T-cell (primary cell): ENCODE measurements at places on chromosomes 2 and 18. TPM values are rescaled to one million over a fixed set of nuclear protein-coding genes. Genes with fewer than 3 reads are reported as not detected.

DNA sequence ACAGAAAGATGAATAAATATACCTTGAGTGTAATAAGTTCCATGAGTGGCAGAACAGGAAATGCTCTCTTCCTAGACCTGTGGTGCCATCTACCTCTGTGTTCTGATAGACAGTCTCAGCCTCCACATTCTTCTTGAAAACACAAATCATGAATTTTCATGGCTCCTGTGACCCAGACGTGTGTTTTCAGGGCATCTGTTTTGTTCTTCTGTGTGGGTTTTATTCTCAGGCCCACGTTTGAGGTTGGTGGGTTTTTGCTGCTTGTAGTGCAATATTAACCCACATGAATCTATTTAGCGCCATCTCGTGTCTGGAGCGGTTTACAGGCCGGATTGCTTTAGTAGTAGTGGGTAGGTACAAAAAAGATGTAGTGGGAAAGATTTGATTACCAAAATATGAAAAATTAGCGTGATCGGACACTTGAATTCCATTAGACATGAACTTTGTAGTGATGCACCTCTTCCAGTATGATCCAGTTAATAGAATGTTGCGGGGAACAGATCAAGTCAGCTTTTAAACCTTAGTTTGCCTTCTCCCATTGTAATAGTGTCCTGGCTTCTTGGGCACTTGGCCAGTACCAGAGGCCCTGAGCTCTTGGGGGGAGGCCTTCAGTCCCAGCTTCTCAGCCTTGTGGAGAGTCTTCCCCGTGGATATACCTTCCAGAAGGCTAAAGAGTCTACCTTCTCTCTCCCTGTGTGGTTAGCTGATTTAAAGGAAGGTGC is 256.5 kb downstream of the TPGS2 start:
- H3K27ac ChIP-seq = no peak overlapping the region
- H3K27me3 ChIP-seq = no peaks in the 10 kb centered on the region
- DNase-seq = no peak
- H3K36me3 ChIP-seq = no peaks in the 10 kb centered on the region
- H3K4me1 ChIP-seq = no peaks in the 10 kb centered on the region

DNA sequence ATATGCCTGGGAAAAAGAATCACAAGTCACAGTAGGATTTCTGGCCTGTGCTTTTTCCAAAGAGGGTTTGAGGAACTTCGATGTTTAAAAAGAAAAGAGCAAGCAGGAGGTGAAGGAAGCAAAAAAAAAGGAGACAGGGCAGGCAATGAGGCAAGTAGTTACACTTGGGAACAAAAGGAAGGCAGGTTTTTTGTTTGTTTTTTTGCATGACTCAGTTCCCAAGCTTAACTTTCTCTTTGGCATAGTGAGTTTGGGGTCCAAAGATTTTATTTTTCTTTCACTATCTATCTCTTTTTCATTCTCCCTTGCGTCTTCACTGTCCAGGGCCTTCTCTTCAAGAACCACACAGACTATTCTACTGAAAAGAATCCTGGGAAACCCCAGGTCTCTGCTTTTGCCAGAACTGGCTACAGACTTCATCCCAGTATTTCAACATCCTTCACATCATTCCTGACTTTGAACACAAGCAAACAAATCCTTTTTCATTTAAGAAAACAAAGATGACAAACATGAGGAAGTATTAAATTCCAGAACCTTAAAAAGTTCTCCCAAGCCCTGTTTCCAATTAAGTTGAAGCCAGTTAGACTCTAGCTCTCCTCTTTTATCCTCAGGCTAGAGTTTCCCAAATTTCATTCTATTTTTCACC is 210.7 kb upstream of the RND3 start:
- H3K27ac ChIP-seq = no peak overlapping the region
- DNase-seq = no peak
- no peaks in the 10 kb centered on the region for H3K27me3 ChIP-seq
- no peaks in the 10 kb centered on the region for H3K36me3 ChIP-seq
- no peaks in the 10 kb centered on the region for H3K4me1 ChIP-seq

DNA sequence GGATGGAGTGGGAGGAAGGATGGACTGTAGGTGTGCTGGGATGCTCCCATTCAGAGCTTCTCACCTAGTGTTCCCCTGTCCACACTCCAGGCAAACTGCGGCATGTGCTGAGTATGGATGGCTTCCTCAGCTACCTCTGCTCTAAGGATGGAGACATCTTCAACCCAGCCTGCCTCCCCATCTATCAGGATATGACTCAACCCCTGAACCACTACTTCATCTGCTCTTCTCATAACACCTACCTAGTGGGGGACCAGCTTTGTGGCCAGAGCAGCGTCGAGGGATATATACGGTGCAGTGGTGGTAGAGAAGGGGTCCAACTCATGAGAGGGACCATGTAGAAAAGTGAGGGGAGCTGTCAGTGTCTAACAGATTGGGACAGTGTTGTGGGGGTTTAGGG is 20.2 kb downstream of the PLCD4 start:
- H3K36me3 ChIP-seq = no peaks in the 10 kb centered on the region
- H3K4me3 ChIP-seq = no peak overlapping the region
- no peaks in the 10 kb centered on the region for H3K27me3 ChIP-seq
- no peak overlapping the region for H3K27ac ChIP-seq
- H3K4me1 ChIP-seq = peaks cover 2% of the 10 kb centered on the region

DNA sequence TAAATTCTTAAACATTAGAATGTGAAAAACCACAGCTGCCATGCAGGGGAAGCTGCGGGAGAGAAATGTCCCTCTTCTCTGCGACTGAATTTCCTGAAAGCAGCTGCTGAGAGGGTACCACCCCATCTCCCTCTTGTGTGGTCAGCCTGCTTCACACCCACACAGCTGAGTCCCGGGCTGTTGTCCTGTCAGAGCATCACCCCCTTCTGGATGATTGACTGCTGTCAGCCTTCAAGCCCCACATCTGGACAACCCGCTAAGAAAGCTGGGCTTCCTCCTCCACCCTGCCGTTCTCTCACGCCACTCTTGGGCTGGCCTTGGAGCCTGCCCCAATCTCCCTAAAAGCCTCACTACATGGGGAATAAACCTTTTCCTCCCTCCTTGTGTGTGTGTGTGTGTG is 26.0 kb downstream of the SH3YL1 start:
- H3K27me3 ChIP-seq = no peaks in the 10 kb centered on the region
- no peak overlapping the region for H3K27ac ChIP-seq
- no peak overlapping the region for H3K4me3 ChIP-seq
- peaks cover 12% of the 10 kb centered on the region for H3K4me1 ChIP-seq
- H3K36me3 ChIP-seq = peaks cover 21% of the 10 kb centered on the region

GRCh38 chr2:11610624-11611242 is 59.3 kb downstream of the NTSR2 start:
- no peak for DNase-seq
- H3K4me3 ChIP-seq = no peak overlapping the region
- H3K27ac ChIP-seq = no peak overlapping the region
- H3K27me3 ChIP-seq = peaks cover 7% of the 10 kb centered on the region
- H3K4me1 ChIP-seq = no peaks in the 10 kb centered on the region
- no peaks in the 10 kb centered on the region for H3K36me3 ChIP-seq

- no peaks in the 10 kb centered on the region for H3K36me3 ChIP-seq
- H3K4me1 ChIP-seq = no peaks in the 10 kb centered on the region
- H3K27ac ChIP-seq = no peak overlapping the region
- H3K4me3 ChIP-seq = no peak overlapping the region
Measured at GRCh38 chr2:17311771-17312511, 206.3 kb downstream of the RAD51AP2 start.

GRCh38 chr2:102181919-102182635 is 4.7 kb upstream of the IL1RL2 start:
- no peak overlapping the region for H3K4me3 ChIP-seq
- no peaks in the 10 kb centered on the region for H3K36me3 ChIP-seq
- H3K27ac ChIP-seq = no peak overlapping the region

DNA sequence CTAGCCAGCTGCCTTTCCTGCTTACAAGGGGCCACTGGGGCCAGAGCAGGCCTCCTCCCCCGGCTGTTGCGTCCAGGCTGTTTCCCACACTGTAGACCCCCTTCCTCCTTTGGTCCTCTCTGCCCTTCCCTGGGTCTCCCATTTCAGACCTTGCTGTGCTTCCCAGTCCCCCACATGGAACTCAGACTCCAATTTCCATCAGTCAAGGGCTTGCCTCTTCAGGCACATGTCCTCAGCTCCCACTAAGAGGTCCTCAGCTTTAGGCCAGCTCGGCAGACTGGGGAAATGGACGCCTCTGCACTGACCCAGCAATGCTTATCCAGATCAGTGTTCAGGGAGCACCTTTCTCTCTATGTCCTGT is 98.0 kb upstream of the BZW1 start:
- H3K27me3 ChIP-seq = no peaks in the 10 kb centered on the region
- H3K27ac ChIP-seq = peak overlapping the region; percentile 97
- peak overlapping the region; percentile 26 for H3K4me3 ChIP-seq
- DNase-seq = no peak
- peaks cover 9% of the 10 kb centered on the region for H3K4me1 ChIP-seq
- H3K36me3 ChIP-seq = no peaks in the 10 kb centered on the region

- DNase-seq = no peak
- no peaks in the 10 kb centered on the region for H3K27me3 ChIP-seq
- no peak overlapping the region for H3K4me3 ChIP-seq
Measured at GRCh38 chr2:82139979-82140611, 1835.5 kb upstream of the LRRTM1 start.

DNA sequence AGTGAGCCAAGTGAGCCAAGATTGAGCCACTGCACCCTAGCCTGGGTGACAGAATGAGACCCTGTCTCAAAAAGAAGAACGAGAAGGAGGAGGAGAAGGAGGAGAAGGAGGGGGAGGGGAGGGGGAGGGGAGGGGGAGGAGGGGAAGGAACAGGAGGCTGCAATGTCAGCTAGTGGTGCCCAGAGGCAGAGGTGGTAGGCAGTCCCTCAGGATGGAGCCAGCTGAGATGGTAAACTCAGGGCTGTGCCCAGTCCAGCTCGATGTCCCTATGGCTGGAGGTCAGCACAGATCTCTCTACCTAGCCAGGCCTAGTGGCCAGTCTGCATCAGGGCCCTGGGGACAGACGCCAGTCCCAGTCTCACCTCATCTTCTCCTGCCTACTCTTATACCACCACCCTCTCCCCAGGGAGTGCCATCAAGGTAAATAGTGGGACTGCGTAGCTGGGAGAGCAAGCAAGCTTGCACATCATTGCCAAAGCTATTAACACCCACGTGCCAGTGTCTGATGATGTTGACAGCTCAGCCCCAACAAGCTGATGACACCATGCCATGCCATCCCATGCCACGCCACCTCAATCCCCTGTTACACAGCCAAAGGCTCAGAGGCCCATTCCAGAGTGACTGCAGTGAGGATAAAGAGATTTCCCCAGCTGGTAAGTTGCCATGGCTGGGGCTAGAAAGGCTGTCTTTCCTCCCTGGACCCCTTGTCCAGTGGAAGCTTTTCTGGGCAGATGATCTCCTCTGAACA is 7.6 kb upstream of the PLB1 start:
- no peak overlapping the region for H3K27ac ChIP-seq
- DNase-seq = no peak
- no peak overlapping the region for H3K4me3 ChIP-seq
- H3K4me1 ChIP-seq = no peaks in the 10 kb centered on the region
- H3K27me3 ChIP-seq = peaks cover 20% of the 10 kb centered on the region
- no peaks in the 10 kb centered on the region for H3K36me3 ChIP-seq

GRCh38 chr2:233819884-233820773 is 34.2 kb downstream of the HJURP start:
- no peak for DNase-seq
- no peaks in the 10 kb centered on the region for H3K4me1 ChIP-seq
- H3K27me3 ChIP-seq = peaks cover 53% of the 10 kb centered on the region
- H3K36me3 ChIP-seq = no peaks in the 10 kb centered on the region
- H3K27ac ChIP-seq = no peak overlapping the region

DNA sequence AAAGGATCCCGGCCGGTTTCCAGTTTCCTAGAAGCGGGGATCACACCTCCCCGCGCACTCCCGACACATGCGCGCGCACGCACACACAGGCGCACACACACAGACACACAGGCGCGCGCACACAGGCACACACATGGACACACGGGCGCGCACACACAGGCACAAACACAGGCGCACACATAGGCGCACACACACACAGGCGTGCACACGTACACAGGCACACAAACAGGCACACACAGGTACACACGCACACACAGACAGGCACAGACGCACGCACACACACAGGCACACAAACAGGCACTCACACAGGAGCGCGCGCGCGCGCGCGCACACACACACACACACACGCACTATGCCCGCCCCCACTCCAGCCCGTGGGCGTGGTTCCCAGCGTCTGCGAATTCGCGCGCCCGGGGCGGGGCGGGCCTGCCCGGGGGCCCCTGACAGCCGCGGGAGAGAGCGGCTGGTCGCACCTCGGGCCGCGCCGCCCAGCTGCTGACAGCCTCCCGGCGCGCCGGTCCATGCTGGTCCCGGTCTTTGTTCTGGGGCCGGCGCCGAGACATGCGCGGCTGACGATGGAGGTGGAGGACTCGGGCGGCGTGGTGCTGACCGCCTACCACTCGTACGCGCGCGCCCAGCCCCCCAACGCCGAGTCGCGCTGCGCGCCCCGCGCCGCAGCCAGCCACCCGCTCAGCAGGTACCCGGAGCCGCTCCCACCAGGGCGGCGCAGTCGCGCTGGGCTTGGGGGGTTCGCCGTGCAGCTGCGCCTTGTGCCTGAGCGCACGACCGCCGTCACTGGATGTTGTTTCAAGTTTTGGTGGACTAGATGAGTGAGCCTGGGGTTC is at the start of gene ARHGAP28:
Gene ARHGAP28, plus strand, starts transcription at position 470 of the 845 bp plus-strand sequence. Its CDS starts 106 bp downstream, at position 576.
- H3K4me3 ChIP-seq = no peak within 1 kb of the TSS
- H3K4me1 ChIP-seq = no peaks in the 10 kb centered on the region
- H3K27ac ChIP-seq = no peak within 1 kb of the TSS
- no peaks in the 10 kb centered on the region for H3K36me3 ChIP-seq

DNA sequence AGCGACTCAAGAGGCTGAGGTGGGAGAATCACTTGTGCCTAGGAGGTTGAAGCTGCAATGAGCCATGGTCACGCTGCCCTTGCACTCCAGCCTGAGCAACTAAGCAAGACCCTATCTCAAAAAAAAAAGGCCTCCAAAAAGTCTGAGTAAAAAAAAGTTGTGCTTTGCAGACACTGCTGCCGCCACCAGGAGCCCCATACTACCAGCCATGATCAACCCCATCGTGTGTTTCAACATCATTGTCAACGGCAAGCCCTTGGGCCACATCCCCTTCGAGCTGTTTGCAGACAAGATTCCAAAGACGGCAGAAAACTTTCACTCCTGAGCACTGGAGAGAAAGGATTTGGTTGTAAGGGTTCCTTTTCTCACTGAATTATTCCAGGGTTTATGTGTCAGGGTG is 137.1 kb downstream of the INO80D start:
- DNase-seq = no peak
- H3K36me3 ChIP-seq = no peaks in the 10 kb centered on the region
- no peak overlapping the region for H3K4me3 ChIP-seq
- no peaks in the 10 kb centered on the region for H3K4me1 ChIP-seq
- H3K27ac ChIP-seq = no peak overlapping the region
- no peaks in the 10 kb centered on the region for H3K27me3 ChIP-seq

- H3K36me3 ChIP-seq = no peaks in the 10 kb centered on the region
- no peaks in the 10 kb centered on the region for H3K27me3 ChIP-seq
- no peak overlapping the region for H3K27ac ChIP-seq
- no peak for DNase-seq
- H3K4me1 ChIP-seq = no peaks in the 10 kb centered on the region
Measured at GRCh38 chr2:209324281-209324680, 99.6 kb upstream of the MAP2 start.

- no peak for DNase-seq
- H3K36me3 ChIP-seq = no peaks in the 10 kb centered on the region
- H3K4me3 ChIP-seq = no peak overlapping the region
- no peaks in the 10 kb centered on the region for H3K4me1 ChIP-seq
Measured at GRCh38 chr18:44181951-44182747, 498.5 kb upstream of the SETBP1 start.

The MAPRE2 gene
- 45.6 TPM for total RNA-seq

The GRHL1 gene
- total RNA-seq = 0.43 TPM

The INHBB gene
- 0.19 TPM for total RNA-seq

The ARHGAP25 gene
- 123 TPM for total RNA-seq

The RBBP8 gene
- total RNA-seq = 3.9 TPM

The IL36B gene
- total RNA-seq = not detected

The LDLRAD4 gene
- 72.4 TPM for total RNA-seq

The GLI2 gene
- total RNA-seq = 0.25 TPM

The SGO2 gene
- total RNA-seq = 1.7 TPM

The ABCG5 gene
- total RNA-seq = not detected

The PTPRN gene
- total RNA-seq = not detected

The MAB21L4 gene
- total RNA-seq = not detected
